ENCODE measurements at places on chromosomes 5 and 9.

DNA sequence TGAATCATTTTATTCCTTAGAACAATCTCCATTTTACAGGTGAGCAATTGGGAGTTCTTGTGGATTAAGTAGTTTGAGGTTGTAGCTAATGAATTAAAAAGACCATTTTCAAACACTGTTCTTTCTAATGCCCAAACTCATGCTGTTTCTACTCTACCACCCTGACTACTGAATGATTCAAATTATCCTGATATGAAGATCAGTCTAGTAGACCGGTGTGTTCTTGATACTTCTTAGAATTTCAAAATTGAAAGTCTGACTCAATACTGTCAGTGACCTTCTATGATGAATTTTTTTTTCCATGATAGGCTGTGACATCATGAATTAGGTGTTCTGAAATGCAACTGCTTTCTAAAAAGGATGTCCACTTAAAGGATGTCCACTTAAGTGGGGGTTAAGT, 515.5 kb downstream of the DMAC1 start:
- DNase-seq = no peak

- no peak for DNase-seq
These were observed 375.9 kb downstream of the KIF4B start for GRCh38 chr5:155389498-155389897.

DNA sequence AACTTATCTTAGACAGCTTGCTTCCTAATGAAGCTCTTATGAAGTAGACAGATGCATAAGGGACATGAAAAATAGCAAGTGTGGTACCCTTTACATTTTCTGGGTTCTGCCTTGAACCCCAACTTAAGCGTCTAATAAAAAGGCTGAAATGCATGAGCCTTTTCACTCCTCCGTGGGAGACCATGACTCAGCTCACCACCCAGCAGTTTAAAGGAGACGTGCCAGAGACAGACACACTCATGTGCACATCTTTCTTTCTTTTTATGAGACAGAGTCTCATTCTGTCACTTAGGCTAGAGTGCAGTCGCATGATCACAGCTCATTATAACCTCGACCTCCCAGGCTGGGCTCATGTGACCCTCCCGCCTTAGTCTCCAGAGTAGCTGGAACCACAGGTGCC, 22.3 kb downstream of the CTXN3 start:
- DNase-seq = no peak

- no peak for DNase-seq
These were observed 281.0 kb downstream of the EFNA5 start for GRCh38 chr5:107389775-107390148.

GRCh38 chr5:171023508-171023907, 161.7 kb downstream of the RANBP17 start:
- no peak for DNase-seq

DNA sequence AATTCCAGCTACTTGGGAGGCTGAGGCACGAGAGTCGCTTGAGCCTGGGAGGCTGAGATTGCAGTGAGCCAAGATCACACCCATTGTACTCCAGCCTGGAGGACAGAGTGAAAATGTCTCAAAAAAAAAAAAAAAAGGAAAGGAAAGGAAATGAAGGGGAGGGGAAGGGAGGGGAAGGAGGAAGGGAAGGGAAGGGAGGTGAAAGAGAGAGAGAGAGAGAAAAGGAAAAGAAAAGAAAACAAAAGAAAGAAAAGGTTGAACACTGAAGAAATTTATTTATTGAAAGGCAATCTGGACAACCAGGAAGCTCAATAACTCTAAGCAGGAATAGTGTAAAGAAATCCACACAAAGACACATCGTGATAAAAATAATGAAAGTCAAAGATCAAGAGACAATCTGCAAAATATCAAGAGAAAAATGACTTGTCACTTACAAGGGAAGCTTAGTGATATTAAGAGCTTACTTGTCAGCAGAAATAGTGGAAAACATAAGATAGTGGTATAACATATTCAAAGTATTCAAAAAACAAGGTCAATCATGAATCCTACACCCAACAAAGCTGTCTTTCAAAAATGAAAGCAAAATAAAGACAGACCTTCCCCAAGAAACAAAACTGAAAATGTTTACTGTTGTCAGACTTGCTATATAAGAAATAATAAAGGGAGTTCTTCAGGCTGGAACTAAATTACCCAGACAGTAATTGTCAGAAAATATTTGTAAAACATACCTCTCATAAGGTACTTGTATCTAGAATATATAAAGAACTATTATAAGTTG, 10.9 kb upstream of the RIMOC1 start:
- no peak for DNase-seq

GRCh38 chr9:68750255-68750654, 45.2 kb downstream of the PIP5K1B start:
- no peak for DNase-seq

DNA sequence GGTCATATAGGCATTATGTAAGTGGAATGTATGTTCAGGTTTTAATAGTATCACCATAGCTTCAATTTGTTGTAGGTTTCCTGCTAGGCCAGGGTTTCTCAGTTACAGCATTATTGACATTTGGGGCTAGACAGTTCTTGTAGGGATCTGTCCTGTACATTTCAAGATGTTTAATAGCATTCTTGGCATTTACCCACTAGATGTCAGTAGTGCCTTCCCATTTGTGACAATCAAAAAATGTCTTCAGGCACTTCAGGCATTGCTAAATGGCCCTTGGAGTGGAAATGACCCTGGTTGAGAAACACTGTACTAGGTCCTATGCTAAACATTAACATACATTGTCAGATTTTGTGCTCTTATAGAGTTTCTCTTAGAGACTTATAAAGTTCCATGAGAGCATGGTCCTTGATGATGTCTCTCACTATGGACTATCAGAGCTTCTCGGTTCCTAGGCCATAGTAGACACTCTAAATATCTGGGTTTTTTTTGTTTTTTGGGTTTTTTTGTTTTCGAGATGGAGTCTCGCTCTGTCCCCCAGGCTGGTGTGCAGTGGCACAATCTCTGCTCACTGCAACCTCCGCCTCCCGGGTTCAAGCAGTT, 1.4 kb downstream of the KIF20A start:
- DNase-seq = peak; percentile 6

- DNase-seq = no peak
These were observed 255.2 kb upstream of the CD180 start for GRCh38 chr5:67451640-67452279.

- DNase-seq = no peak
These were observed 102.1 kb downstream of the SUSD1 start for GRCh38 chr9:112072721-112073638.

DNA sequence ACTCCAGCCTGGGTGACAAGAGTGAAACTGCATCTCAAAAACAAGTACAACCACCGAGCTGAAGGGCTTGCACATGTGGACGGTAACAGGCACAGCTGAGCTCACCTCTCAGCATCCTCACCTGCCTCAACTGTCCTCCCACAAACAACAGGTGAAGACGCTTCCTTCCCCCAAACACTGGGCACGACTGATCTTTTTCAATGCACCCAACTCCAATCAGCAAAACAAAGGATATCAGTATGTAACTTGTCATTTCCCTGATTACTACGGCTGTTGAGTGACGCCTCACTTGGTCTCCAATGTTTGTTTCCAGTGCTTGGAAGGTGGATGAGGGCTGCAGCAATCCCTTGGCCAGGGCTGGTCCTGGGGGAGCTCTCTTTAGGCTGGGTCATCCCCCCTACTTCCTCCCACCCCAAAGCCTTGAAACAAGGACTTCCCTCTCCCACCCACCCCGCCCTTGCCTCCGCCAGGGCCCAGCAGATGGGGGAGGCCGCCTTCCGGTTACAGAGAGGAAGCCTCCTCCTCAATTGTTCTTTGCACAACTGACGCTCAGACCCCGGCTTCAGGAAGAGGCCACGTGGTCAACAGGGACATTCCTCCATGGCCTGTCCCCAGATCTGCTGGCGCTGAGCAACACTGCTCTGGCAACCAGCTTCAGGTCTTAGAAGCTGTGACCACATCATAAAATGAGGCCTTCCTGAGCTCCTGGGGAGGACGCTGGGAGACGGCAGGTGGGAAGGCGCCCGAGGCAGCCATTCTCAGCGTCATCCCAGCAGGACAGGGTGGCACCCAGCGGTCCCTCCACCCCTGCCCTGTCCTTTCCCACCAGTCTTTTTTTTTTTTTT, 5.9 kb downstream of the FAM78A start:
- DNase-seq = no peak

DNA sequence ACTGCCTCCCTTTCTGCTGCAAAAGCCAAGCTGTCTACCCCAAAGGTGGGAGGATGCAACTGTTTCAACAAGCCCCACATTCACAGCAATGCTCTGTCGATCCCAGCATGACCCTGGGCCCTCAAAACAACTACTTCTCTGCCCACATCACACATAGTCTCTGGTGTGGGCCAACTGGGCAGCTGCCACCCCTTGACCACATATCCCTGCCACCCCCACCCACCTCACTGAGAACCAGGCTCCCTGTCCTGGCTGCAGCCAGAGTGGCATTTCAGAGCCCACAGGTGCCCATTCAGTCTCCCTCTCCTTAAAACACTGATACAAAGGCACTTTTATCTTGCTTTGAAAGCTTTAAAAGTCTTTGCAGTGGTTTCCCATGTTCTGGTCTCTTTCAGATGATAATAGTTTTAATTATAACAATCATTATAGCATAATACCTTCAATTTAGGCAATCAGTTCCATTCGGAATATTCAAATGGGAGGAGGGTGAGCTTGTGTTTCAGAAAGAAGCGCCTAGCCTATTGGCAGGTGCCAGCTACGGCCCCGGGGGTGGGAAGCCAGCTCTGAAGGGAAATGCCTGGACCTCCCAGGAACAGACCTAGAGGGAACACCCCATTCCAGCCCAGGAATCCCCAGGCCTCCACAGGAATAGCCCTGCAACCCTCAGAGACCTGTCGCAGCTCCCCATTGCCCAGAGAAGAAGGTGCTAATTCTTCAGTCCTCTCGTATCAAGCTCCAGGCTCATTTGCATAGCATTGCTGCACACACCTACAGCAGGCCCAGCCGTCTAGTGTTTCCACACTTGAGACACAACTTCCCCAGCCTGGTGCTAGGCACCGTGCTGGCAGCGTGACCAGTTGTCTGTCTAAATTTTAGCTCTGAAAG, 90.8 kb downstream of the C5orf15 start:
- no peak for DNase-seq

- DNase-seq = no peak
These were observed 753.2 kb upstream of the DMAC1 start for GRCh38 chr9:8552732-8553131.

GRCh38 chr5:158998793-158999325, 100.9 kb downstream of the EBF1 start:
- no peak for DNase-seq

- DNase-seq = no peak
These were observed 114.5 kb downstream of the SLC25A46 start for GRCh38 chr5:110853267-110853666.

DNA sequence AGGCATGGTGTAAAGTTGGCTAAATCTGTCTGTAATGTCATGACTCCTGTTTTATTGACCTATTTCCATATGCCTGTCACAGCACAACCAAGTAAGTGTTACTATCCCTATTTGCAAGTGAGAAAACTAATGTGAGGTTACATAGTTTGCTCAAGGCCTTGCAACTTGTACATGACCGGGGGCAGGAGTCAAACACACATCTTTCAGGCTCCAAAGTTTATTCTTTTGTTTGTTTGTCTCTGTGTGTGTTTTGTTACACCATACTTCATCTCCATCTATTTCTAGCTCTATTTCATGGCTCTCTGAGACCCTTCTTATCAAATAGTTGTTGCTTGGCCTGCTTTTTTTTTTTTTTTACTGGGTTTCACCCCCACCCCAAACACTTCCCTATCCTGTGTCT, 70.2 kb downstream of the CMYA5 start:
- DNase-seq = no peak

DNA sequence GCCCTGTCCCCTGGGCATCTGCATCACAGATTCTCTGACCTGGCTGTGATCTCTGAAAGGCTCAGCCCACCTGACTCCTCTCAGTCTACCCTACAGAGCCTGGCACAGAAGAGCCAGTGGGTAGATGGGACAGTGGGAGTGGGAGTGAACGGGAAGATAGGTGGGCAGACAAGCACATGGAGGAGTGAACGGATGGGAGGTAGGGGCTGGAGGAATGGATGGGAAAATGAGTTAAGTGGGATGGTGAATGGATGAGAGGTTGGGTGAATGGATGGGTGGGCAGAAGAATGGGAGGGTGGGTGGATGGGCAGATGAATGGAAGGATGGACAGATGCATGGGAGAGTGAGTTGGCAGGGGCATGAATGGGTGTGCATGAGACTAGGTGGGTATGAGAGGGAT, 18.8 kb downstream of the STK10 start:
- DNase-seq = no peak

GRCh38 chr5:81115261-81115660, 117.9 kb upstream of the CKMT2 start:
- no peak for DNase-seq

DNA sequence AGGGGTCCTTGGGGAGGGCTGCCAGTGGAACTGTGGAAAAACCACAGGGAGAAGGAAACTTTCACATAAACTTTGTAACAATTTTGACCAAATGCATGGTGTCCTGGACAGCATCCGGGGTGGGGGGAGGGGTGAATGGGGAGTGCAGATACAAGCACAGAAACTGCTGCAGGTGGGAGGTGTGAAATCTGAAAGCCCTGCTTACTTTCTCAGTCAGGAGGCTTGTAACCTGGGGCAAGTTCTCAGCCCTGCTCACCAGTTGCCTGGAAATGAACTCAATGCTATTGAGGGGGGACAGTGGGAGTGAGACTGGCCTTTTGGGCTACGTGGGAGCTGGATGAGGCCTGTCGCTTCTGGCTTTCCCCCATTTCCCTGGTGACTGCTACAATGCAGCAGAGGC, 694.5 kb upstream of the ZNF608 start:
- no peak for DNase-seq

GRCh38 chr9:70101265-70101664, 57.6 kb downstream of the MAMDC2 start:
- DNase-seq = no peak

- DNase-seq = no peak
These were observed 823.2 kb downstream of the TLE1 start for GRCh38 chr9:80866121-80866520.

- DNase-seq = no peak
These were observed 571.3 kb upstream of the CLINT1 start for GRCh38 chr5:158430166-158430797.

DNA sequence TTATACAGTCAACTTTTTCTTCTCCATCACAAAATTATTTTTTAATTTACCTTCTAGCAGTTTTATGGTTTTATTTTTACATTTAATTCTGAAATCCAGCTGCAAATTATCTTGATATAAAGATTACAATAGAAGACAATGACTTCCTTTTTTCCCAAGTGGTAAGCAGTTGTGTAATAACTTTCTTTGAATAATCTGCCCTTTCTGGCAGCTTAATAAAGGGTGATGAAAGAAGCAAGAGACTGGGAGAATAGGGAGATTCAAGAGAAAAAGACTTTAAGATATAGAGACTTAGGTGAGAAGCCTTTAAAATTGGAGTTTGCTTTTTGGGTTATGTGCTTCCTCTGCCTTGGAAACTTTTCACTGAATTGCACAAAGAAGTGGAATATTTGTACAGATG, 100.4 kb upstream of the FREM1 start:
- no peak for DNase-seq

GRCh38 chr5:29079771-29080170, 2041.4 kb upstream of the CDH9 start:
- DNase-seq = no peak

Data from NCI-H187 (cell line).